ENCODE measurements at places on chromosomes 7 and 10.

DNA sequence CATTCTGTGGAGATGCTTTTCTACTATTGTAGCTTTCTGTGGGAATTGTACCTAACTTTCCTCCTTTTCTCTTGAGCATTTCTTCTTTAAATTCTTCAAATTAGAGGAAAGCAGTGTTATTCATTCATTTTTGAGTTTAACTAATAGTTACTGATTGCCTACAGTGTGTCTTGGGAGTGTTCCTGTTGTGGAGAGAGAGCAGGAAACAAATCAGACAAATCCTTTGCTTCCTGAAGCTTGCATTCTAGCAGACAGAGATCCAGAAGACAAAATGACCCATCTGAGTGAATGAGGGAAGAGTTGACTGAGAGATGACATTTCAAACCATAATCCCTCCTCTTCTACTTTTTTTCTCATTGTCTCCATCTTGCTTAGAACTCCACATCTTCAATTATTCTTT, 170.4 kb downstream of the SUGCT start:
- H3K4me3 ChIP-seq, result no peak overlapping the region
- no peaks in the 10 kb centered on the region for H3K27me3 ChIP-seq
- no peak overlapping the region for H3K27ac ChIP-seq
- no peak for DNase-seq
- peaks cover 11% of the 10 kb centered on the region for H3K4me1 ChIP-seq
- no peaks in the 10 kb centered on the region for H3K36me3 ChIP-seq

DNA sequence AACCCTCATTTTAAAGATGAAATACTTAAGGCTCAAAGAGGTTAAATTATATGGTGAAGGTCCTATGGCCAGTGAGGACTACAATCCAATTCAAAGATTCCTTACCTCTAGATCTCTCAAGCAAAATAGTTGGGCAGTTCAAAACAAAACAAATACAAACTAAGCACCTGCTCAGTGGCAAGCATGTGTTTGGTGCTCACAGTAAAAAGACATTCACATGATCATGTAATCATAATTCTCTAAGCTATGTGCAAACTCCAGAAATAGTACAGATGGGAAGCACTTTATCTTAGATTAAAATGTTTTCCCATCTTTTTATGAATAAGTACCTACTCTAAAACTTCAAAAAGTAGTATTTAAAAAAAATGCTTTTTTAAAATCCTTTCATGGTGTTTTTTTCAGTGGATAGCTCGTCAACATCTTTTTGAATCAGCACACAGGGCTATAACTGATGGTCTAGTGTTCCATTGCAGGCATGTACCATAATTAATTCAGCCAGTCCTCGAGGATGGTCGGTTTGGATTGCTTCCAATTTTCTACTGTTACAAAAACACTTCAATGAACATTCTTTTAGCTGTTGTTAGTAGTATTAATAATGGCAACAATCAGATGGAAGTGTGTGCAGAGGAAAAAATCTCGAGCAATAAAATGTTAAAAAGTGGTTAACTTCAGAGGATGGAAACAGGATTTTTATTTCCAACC, 58.4 kb downstream of the CHCHD3 start:
- H3K27ac ChIP-seq, result no peak overlapping the region
- no peak overlapping the region for H3K4me3 ChIP-seq
- H3K27me3 ChIP-seq, result no peaks in the 10 kb centered on the region
- no peaks in the 10 kb centered on the region for H3K36me3 ChIP-seq
- DNase-seq, result no peak
- peaks cover 3% of the 10 kb centered on the region for H3K4me1 ChIP-seq

DNA sequence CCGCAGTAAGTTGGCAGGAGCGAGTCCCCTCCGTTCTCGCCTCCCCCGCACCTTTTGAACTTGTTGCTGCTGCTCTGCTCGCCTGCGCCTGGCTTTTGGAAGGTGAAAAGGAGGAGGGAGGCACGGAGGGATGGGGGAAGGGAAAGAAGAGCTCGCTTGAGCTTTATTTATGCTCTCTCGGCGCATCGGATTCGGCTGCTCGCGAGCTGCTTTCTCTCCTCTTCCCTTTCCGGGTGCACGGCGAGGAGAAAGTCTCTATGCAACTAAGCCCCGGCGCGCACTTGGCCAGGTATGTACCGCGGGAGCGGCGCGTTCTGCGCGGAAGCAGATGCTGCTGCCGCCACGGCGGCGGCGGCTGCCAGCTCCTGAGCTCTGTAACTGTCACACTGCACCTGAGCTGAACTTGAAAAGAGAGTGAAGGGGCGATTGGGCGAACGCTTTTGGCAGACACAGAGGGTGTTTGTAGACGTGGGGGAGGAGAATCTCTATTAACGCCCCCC, 551 bp downstream of the KCND2 start:
- no peaks in the 10 kb centered on the region for H3K27me3 ChIP-seq
- no peak for DNase-seq
- peaks cover 8% of the 10 kb centered on the region for H3K4me1 ChIP-seq
- peak overlapping the region; percentile 70 for H3K4me3 ChIP-seq
- H3K36me3 ChIP-seq, result no peaks in the 10 kb centered on the region

- peaks cover 15% of the 10 kb centered on the region for H3K4me1 ChIP-seq
- no peaks in the 10 kb centered on the region for H3K27me3 ChIP-seq
- H3K4me3 ChIP-seq, result peak overlapping the region; percentile 85
- no peaks in the 10 kb centered on the region for H3K36me3 ChIP-seq
- peak overlapping the region; percentile 71 for H3K27ac ChIP-seq
- DNase-seq, result no peak
Measured at GRCh38 chr10:6089334-6090219, 743 bp downstream of the RBM17 start.

DNA sequence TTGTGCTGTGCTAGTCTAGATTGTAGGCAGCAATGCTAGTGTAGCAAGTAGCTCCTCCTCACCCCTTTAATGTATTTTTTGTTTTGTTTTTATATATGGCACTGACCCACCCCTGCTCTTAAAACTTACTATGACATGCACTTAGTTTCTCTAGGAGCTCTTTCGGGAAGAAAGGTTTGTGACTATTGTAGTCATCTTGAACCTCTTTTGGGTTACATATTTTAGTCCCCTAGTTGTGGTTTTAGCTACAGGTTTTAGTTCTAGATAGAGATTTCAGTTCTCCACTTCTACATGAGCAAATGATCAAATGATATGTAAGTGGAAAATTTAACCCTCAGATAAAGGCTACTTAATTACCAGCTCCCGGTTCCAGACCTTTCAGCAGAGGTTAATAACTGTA, 14.9 kb downstream of the MINPP1 start:
- DNase-seq, result no peak
- no peaks in the 10 kb centered on the region for H3K27me3 ChIP-seq
- H3K4me3 ChIP-seq, result no peak overlapping the region
- no peak overlapping the region for H3K27ac ChIP-seq

DNA sequence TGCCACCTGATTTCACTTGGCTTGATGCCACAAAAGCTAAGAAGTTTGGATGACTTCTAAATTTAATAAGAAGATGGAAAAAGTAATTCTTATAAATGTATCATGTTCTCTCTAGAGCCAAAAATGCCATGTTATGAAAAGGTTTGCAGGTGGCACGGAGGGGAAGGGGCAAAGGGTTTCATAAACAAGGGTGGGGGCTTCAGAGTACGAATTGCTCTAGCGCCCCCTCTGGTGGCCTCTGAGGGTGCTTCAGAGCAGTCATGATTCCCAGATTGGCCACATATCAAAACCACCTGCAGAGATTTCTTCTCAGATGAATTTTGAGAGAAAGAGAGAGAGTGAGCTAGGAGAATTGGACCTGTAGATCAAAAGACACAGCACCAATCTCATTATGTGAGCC, 208.6 kb upstream of the YAE1 start:
- no peak overlapping the region for H3K4me3 ChIP-seq
- H3K36me3 ChIP-seq, result no peaks in the 10 kb centered on the region
- H3K4me1 ChIP-seq, result peaks cover 4% of the 10 kb centered on the region
- H3K27me3 ChIP-seq, result no peaks in the 10 kb centered on the region
- DNase-seq, result no peak

- no peaks in the 10 kb centered on the region for H3K27me3 ChIP-seq
- no peak overlapping the region for H3K4me3 ChIP-seq
- H3K4me1 ChIP-seq, result no peaks in the 10 kb centered on the region
- H3K36me3 ChIP-seq, result peaks cover 22% of the 10 kb centered on the region
- DNase-seq, result no peak
Measured at GRCh38 chr10:130160775-130161174, 24.6 kb downstream of the GLRX3 start.

DNA sequence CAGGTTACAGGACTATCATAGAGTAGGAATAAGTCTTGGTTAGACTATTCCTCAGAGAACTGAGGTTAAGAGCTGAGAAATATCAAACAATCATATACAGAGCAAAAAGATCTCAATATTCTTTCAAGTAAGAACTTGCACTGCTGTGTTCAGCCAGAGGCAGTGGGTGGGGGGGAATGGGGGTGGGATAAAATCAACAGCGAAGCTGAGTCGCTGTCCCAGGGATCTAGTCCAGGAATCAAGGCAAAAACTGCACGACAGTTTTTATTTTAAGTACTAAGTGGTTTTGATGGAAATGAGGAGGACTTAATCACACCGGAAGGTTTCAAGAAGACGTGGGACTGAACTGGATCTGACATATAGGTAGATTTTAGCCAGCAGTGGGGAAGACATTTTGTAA, 159.1 kb downstream of the SRPK2 start:
- no peaks in the 10 kb centered on the region for H3K27me3 ChIP-seq
- H3K36me3 ChIP-seq, result no peaks in the 10 kb centered on the region
- no peak overlapping the region for H3K27ac ChIP-seq
- no peak overlapping the region for H3K4me3 ChIP-seq
- no peaks in the 10 kb centered on the region for H3K4me1 ChIP-seq
- no peak for DNase-seq

GRCh38 chr10:116674901-116675423, 54.2 kb downstream of the PNLIPRP2 start:
- no peak overlapping the region for H3K27ac ChIP-seq
- H3K4me3 ChIP-seq, result no peak overlapping the region
- H3K4me1 ChIP-seq, result no peaks in the 10 kb centered on the region
- H3K36me3 ChIP-seq, result peaks cover 15% of the 10 kb centered on the region

GRCh38 chr7:100484673-100485045, 932 bp downstream of the NYAP1 start:
- H3K4me3 ChIP-seq, result no peak overlapping the region
- H3K4me1 ChIP-seq, result peaks cover 5% of the 10 kb centered on the region
- H3K36me3 ChIP-seq, result no peaks in the 10 kb centered on the region

GRCh38 chr7:111475959-111476358, 86.3 kb downstream of the IMMP2L start:
- H3K27ac ChIP-seq, result no peak overlapping the region
- H3K36me3 ChIP-seq, result no peaks in the 10 kb centered on the region
- no peak for DNase-seq
- no peaks in the 10 kb centered on the region for H3K27me3 ChIP-seq
- no peak overlapping the region for H3K4me3 ChIP-seq

GRCh38 chr10:10542477-10542876, 475.2 kb upstream of the CELF2 start:
- no peaks in the 10 kb centered on the region for H3K27me3 ChIP-seq
- H3K4me1 ChIP-seq, result peaks cover 8% of the 10 kb centered on the region
- no peaks in the 10 kb centered on the region for H3K36me3 ChIP-seq
- no peak overlapping the region for H3K4me3 ChIP-seq

DNA sequence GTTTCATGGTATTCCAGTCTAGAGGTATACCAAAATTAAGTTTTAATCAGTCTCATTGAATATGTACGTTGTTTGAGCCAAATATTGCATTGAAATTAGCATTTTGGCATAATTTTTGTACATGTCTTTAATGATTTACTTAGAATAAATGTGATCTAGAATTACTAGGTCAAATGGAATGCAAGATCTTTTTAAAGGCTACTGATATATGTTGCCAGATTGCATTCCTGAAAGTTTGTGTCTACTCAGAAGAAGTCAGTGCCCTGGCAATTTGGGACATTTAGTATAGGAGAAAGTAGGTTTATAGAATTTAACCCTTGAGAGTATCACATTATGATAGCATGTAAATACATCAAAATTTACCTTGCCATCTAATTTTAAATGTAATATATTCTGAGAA, 32.4 kb downstream of the KMT2E start:
- H3K27me3 ChIP-seq, result no peaks in the 10 kb centered on the region
- peak overlapping the region; percentile 22 for H3K4me3 ChIP-seq
- H3K36me3 ChIP-seq, result peaks cover 12% of the 10 kb centered on the region

- H3K36me3 ChIP-seq, result no peaks in the 10 kb centered on the region
- no peak for DNase-seq
- no peaks in the 10 kb centered on the region for H3K4me1 ChIP-seq
- H3K27me3 ChIP-seq, result no peaks in the 10 kb centered on the region
- H3K4me3 ChIP-seq, result no peak overlapping the region
- H3K27ac ChIP-seq, result no peak overlapping the region
Measured at GRCh38 chr10:3411044-3411443, 238.5 kb upstream of the PITRM1 start.

DNA sequence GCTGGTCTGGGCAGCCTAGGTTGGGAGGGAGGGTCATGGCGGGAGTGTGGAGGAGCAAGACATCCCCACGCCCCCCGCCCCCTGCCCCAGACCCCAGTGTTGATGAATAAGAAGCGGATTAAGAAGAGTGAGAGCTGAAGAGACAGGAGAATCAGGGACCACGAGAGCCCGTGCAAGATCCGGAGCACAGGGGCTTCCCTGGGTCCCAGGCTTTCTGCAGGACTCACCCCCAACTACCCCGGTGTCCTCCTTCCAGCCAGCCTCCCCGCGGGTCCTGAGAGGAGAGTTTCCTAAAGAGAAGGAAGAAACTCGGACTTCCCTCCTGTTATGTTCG, 20.1 kb downstream of the GHRHR start:
- DNase-seq, result no peak
- no peaks in the 10 kb centered on the region for H3K36me3 ChIP-seq
- H3K4me3 ChIP-seq, result peak overlapping the region; percentile 65
- no peaks in the 10 kb centered on the region for H3K27me3 ChIP-seq

- H3K4me3 ChIP-seq, result no peak overlapping the region
- H3K36me3 ChIP-seq, result no peaks in the 10 kb centered on the region
- H3K27me3 ChIP-seq, result no peaks in the 10 kb centered on the region
- no peaks in the 10 kb centered on the region for H3K4me1 ChIP-seq
Measured at GRCh38 chr10:34711500-34711899, 103.6 kb downstream of the PARD3 start.

DNA sequence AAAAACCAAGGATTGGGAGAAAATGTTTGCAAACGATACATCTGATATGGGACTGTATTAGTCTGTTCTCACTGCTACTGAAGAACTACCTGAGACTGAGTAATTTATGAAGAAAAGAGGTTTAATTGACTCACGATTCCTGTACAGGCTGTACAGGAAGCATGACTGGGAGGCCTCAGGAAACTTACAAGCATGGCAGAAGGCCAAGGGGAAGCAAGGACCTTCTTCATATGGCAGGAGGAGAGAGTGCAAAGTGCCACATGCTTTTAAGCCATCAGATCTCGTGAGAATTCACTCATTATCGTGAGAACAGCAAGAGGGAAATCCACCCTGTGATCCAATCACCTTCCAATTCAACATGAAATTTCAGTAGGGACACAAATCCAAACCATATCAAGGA, 11.0 kb downstream of the ZNF713 start:
- DNase-seq, result no peak
- H3K27ac ChIP-seq, result no peak overlapping the region
- H3K4me3 ChIP-seq, result no peak overlapping the region
- peaks cover 4% of the 10 kb centered on the region for H3K36me3 ChIP-seq

DNA sequence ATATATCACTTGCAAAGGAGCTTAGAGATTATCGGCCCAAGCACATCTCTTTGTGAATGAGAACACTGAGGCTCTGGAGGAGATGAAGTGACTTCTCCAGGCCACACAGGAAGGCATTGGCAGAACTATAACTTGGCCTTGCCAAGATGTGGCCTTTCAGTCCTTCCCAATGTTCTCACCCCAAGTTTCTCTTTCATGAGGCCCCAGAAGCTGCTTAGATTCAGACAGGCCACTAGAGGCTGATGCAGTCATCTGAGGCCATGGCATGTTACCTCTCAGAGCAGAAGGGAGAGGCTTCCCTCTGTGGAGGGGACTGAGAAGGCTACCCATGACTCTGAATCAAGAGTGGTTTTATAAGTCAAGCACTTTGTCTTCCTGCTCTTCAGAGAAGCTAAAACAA, 1003.7 kb downstream of the LRMDA start:
- no peaks in the 10 kb centered on the region for H3K27me3 ChIP-seq
- no peaks in the 10 kb centered on the region for H3K36me3 ChIP-seq
- H3K4me3 ChIP-seq, result no peak overlapping the region
- no peak for DNase-seq

Data from thoracic aorta (tissue), 2 donors.